Activated CD4-positive, alpha-beta memory T cell treated with anti-CD3 and anti-CD28 coated beads for 36 hours (primary cell): ENCODE measurements at places on chromosomes 3 and 15. TPM values are rescaled to one million over a fixed set of nuclear protein-coding genes. Genes with fewer than 3 reads are reported as not detected.
A peak's percentile ranks its signal among the peaks of the same experiment; 100 is the strongest.

GRCh38 chr15:68371851-68372250 lies 60.1 kb downstream of the ITGA11 start:
- H3K4me1 ChIP-seq = no peaks in the 10 kb centered on the region
- DNase-seq = no peak
- peaks cover 7% of the 10 kb centered on the region for H3K27me3 ChIP-seq
- H3K4me3 ChIP-seq = no peak overlapping the region
- H3K27ac ChIP-seq = no peak overlapping the region

DNA sequence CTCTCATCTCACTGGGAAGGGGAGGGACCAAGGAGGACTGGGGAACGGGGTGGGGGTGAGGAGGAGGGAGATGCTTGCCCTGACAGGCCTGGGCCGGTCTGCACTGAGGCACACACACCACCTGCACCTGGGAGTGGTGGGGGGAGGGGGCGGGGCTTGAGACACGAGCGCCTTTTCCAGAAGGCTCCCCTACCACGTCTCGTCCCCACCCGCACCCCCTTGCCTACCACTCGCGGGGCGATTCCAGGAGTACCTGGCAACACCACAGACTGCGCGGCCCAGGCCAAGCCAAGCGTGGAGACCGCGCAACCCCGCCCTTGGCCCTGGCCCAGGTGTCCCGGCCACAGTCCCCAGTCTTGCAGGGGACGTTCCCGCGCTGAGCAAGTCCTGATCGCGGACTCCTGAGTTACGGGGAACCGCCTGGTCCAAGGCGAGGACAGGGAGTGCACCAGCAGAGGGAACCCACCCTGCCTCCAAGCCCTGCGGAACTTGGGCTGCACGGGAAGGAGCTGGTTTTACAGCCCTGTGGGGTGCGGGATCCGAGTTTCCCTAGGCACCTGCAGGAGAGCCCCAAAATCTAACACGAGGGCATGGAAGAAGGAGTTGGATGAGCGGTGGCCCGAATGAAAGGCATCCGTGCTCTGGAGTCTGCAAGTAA lies 68.1 kb upstream of the SH3GL3 start:
- H3K36me3 ChIP-seq = no peaks in the 10 kb centered on the region
- H3K27ac ChIP-seq = no peak overlapping the region
- peaks cover 40% of the 10 kb centered on the region for H3K27me3 ChIP-seq
- no peak for DNase-seq

GRCh38 chr3:122415104-122415744 lies 638 bp downstream of the WDR5B start:
- H3K4me3 ChIP-seq = peak overlapping the region; percentile 91
- DNase-seq = peak; percentile 67
- H3K27me3 ChIP-seq = peaks cover 1% of the 10 kb centered on the region
- H3K4me1 ChIP-seq = peaks cover 50% of the 10 kb centered on the region
- H3K27ac ChIP-seq = peak overlapping the region; percentile 97

GRCh38 chr3:146350852-146351251 lies 99.9 kb upstream of the PLSCR4 start:
- no peaks in the 10 kb centered on the region for H3K27me3 ChIP-seq
- no peaks in the 10 kb centered on the region for H3K36me3 ChIP-seq
- no peak overlapping the region for H3K27ac ChIP-seq

DNA sequence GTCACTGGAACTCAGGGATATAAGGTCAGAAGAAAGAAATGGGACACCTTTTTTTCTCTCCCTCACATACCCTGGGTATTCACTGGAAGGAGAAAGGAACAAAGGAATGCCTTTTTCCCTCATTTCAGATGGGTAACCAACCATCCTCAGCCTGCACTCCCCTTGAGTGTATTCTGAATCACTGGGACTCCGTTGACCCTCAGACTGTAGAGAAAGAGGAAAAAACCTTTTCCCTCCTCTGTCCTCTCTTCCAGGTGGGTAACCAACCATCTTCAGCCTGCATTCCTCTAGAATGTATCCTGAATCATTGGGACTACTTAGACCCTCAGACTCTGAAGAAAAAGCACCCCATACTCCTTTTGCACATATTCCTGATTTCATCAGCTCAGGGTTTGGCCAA lies 11.4 kb downstream of the PRR20G start:
- H3K4me3 ChIP-seq = no peak overlapping the region
- DNase-seq = no peak
- no peak overlapping the region for H3K27ac ChIP-seq
- no peaks in the 10 kb centered on the region for H3K36me3 ChIP-seq
- H3K4me1 ChIP-seq = no peaks in the 10 kb centered on the region
- H3K27me3 ChIP-seq = peaks cover 10% of the 10 kb centered on the region

DNA sequence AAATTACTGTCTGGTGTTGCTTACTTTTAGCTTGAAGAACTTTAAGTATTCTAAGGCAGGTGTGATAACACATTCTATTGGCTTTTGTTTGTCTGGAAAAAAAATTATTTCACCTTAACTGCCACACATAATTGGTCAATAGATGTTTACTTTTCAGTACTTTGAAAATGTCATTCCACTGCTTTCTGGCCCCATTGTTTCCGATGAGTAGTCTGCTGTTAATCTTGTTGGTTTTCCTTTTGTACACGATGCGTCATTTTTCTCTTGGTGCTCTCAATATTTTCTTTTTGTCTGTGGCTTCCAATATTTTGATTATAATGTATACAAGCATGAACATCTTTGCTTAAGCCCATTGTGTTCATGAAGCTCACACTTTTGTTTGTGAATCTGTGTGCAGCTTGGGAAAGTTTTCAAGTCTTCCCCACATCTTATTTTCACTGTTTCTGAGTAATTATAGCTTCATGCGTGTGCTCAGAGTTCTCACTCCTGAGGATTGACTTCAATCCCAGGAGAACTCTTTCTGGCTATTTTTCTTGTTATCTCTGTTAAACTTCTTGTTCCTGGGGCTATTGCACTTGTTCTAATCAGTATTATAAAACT lies 664.7 kb downstream of the IGSF11 start:
- no peaks in the 10 kb centered on the region for H3K27me3 ChIP-seq
- H3K27ac ChIP-seq = no peak overlapping the region
- DNase-seq = no peak
- H3K4me3 ChIP-seq = no peak overlapping the region
- no peaks in the 10 kb centered on the region for H3K4me1 ChIP-seq
- no peaks in the 10 kb centered on the region for H3K36me3 ChIP-seq

DNA sequence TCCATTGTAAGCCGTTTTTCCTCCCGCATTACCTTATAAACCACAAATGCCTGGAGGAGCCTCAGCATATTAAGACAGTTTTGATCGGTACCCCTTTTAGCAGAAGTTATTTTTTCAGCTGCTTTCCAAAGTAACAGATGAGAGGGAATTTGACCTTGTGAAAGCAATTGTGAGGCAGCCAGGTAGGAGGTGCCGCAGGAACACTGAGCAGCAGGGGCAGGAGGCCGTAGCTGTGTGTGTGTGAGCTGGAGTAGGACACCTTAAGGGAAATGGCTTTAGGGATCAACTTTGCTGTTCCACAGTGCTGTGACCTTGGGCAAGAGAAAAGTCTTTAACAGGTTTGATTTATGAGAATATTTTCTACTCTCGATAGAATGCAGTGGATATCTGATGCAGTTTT lies 482.1 kb downstream of the IL5RA start:
- no peaks in the 10 kb centered on the region for H3K36me3 ChIP-seq
- no peaks in the 10 kb centered on the region for H3K27me3 ChIP-seq
- H3K4me3 ChIP-seq = no peak overlapping the region
- no peaks in the 10 kb centered on the region for H3K4me1 ChIP-seq

- no peak overlapping the region for H3K4me3 ChIP-seq
- no peaks in the 10 kb centered on the region for H3K4me1 ChIP-seq
- DNase-seq = no peak
- peaks cover 3% of the 10 kb centered on the region for H3K27me3 ChIP-seq
These were observed 98.5 kb downstream of the WNT7A start for GRCh38 chr3:13781417-13781816.

DNA sequence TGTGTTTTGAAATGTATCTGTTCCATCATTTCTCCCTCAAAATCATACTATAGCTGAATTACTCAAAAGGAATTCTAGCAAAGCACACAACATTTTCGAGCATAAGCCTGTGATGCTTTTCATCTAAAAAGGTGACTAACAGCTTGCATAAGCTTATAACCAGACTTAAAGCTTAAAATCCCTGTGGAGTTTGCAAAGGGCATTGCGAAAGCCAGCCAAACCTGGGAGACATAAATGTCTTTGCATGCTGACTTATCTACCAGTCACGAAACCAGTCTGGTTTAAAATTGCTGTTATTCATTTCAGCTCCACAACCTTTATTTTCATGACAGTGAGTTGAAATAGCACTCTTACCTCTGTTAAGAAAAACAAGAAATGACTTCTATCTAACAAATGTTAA lies 35.6 kb upstream of the LIPC start:
- H3K27me3 ChIP-seq = peaks cover 1% of the 10 kb centered on the region
- no peak for DNase-seq
- H3K27ac ChIP-seq = no peak overlapping the region
- no peaks in the 10 kb centered on the region for H3K36me3 ChIP-seq
- no peaks in the 10 kb centered on the region for H3K4me1 ChIP-seq

GRCh38 chr3:133354721-133355120 lies 45.1 kb upstream of the BFSP2 start:
- no peaks in the 10 kb centered on the region for H3K4me1 ChIP-seq
- no peak overlapping the region for H3K27ac ChIP-seq
- H3K27me3 ChIP-seq = peaks cover 3% of the 10 kb centered on the region
- H3K4me3 ChIP-seq = no peak overlapping the region
- no peak for DNase-seq
- no peaks in the 10 kb centered on the region for H3K36me3 ChIP-seq

- no peak overlapping the region for H3K27ac ChIP-seq
- no peaks in the 10 kb centered on the region for H3K36me3 ChIP-seq
- peaks cover 53% of the 10 kb centered on the region for H3K4me1 ChIP-seq
- no peak for DNase-seq
- H3K27me3 ChIP-seq = no peaks in the 10 kb centered on the region
- no peak overlapping the region for H3K4me3 ChIP-seq
These were observed 34.8 kb upstream of the ARHGEF3 start for GRCh38 chr3:56836276-56837163.

DNA sequence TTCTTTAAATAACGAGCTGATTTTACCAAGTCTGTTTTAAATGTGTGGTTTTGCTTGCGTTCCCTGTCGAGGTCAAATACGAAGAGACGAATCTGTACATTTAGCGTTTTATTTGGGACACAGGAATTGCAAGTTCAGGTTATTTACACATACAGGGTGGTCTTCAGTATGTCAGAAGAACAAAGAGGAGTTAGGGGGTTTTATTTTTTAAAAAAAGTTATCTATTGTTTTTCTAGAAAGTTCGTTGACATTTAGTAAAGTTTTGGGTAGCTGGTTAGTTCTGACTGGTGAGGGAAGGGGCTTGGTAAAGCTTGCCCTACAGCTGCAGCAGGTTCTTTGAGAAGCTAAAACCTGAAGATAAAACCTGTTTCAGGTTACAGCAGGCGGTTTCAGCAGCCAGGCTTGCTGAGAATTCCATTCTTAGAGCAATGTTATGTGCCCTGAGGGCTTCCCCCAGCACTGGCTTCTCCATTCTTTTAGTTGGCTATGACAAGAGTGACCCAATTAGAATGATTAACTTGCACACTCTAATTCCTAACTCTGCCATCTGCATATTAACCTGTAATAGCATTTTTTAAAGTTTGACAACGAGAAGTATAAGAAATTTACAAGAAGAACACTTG lies 815 bp upstream of the ZNF280D start:
- peak overlapping the region; percentile 36 for H3K4me3 ChIP-seq
- H3K4me1 ChIP-seq = peaks cover 24% of the 10 kb centered on the region
- no peaks in the 10 kb centered on the region for H3K27me3 ChIP-seq
- DNase-seq = no peak

DNA sequence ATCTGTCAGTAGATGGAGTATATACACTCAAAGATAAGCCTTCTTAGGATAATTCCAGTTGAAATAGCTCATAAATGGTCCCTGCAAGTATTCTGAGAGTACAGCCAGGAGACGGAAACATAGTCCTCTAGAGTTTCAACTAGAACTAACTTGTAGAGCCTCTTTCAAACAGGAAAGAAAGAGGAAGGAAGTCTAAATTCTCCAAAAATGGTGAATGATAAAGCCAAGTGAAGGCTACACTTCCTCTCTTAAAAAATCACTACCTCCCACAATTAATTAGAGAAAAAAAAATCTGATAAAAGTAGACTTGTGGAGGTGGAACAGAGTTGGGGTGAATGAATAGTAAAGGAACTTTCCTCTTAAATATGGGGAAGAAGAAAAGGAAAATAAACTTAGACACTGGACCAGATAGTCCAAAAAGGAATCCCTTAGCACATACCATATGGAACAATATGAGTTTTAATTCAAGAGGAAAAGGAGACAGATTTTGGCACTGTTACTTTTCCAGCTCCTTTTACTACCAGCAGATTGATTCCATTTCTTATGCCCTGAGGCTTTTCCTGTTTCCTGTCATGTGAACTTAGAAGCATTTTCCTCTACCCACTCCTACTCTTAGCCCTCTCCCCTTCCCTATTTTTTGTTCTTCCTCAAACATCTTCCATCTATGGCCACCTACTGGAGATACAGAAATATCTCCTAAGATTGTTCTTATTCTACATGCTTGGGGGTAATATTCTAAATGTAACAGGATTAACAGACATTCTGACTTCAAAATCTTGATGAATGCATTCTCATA lies 207.6 kb downstream of the CHST2 start:
- H3K4me1 ChIP-seq = no peaks in the 10 kb centered on the region
- H3K27me3 ChIP-seq = no peaks in the 10 kb centered on the region
- H3K4me3 ChIP-seq = no peak overlapping the region
- H3K27ac ChIP-seq = no peak overlapping the region
- H3K36me3 ChIP-seq = peaks cover 6% of the 10 kb centered on the region
- DNase-seq = no peak

DNA sequence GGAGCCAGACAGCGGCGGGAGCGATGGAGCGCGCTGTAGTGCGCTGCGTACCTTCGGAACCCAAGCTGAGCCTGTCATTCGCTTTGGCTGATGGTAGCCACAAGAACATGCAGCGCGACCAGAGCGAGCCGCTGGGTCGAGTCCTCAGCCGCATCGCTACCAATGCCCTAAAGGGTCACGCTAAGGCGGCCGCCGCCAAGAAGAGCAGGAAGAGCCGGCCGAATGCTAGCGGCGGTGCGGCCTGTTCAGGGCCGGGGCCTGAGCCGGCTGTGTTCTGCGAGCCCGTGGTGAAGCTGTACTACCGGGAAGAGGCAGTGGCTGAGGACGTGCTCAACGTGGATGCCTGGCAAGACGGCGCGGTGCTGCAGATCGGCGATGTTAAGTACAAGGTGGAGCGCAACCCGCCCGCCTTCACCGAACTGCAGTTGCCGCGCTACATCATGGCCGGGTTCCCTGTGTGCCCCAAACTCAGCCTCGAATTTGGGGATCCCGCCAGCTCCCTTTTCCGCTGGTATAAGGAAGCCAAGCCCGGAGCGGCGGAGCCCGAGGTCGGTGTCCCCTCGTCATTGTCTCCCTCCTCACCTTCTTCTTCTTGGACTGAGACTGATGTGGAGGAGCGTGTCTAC lies 498 bp downstream of the PDE12 start:
- H3K4me3 ChIP-seq = peak overlapping the region; percentile 97
- H3K27ac ChIP-seq = peak overlapping the region; percentile 96
- peaks cover 32% of the 10 kb centered on the region for H3K36me3 ChIP-seq

PDZRN3 gene
- total RNA-seq = not detected

CLSTN2 gene
- not detected for total RNA-seq

TUBGCP5 gene
- 15.3 TPM for total RNA-seq

ZNF385D gene
- not detected for total RNA-seq

SV2B gene
- total RNA-seq = 0.05 TPM

CHRD gene
- not detected for total RNA-seq

TMOD2 gene
- 6.7 TPM for total RNA-seq

GP9 gene
- total RNA-seq = not detected

SYNPR gene
- not detected for total RNA-seq
